Activated CD4-positive, alpha-beta T cell treated with anti-CD3 and anti-CD28 coated beads, Interleukin-10, Interleukin-2, amounts not matched to agents 100 ng/mL and 50 ng/mL, durations not matched to agents 16 hours and 8 hours (primary cell): ENCODE measurements at places on chromosomes 12 and 14.

- DNase-seq, result peak; percentile 91
Measured at GRCh38 chr14:69716478-69717187, 50.3 kb upstream of the SRSF5 start.

- no peak for DNase-seq
Measured at GRCh38 chr14:103319422-103319821, 14.6 kb upstream of the EIF5 start.

- DNase-seq, result no peak
Measured at GRCh38 chr12:77153706-77154105, 88.3 kb upstream of the E2F7 start.

- DNase-seq, result no peak
Measured at GRCh38 chr12:69929125-69929524, 104.1 kb downstream of the MYRFL start.

DNA sequence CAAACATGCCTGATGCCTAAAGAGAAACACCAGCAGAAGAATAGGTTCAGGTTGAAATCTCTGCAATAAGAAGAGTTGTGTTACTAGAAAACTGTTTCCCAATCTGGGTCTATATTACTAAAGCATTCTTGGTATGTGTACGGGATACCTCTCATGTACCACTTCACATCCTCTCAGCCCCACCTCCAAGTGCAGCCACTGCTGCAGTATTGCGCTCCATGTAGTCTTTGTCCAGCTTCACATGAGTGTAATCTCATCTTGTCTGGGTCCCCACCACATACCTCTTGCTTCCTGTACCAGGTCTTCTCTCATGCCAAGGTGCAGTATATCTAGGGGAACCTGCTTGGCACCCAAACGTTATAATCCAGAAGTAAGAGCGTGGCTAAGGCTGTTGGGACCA lies 187.5 kb upstream of the EEA1 start:
- DNase-seq, result no peak

DNA sequence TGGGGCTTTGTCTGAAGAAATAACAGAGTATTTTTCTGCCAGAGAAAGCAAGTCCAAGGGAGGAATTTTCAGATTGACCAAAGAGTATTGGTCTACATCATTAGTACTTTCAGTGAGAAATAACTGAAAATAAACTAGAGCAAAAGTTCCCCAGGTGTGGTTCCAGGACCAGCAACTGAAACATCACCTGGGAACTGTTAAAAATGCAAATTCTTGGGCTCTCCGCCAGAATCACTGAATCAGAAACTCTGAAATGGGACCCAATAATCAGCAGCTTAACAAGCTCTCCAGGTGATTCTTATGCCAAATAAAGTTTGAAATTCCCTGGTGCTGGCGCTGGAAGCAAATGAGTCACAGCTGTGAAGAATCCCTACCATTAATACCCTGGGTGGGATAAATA lies 52.1 kb downstream of the EIF2S3B start:
- no peak for DNase-seq

GRCh38 chr14:32947792-32948191 lies 9.1 kb downstream of the NPAS3 start:
- no peak for DNase-seq

GRCh38 chr14:50047274-50047676 lies 69.1 kb downstream of the VCPKMT start:
- DNase-seq, result no peak

DNA sequence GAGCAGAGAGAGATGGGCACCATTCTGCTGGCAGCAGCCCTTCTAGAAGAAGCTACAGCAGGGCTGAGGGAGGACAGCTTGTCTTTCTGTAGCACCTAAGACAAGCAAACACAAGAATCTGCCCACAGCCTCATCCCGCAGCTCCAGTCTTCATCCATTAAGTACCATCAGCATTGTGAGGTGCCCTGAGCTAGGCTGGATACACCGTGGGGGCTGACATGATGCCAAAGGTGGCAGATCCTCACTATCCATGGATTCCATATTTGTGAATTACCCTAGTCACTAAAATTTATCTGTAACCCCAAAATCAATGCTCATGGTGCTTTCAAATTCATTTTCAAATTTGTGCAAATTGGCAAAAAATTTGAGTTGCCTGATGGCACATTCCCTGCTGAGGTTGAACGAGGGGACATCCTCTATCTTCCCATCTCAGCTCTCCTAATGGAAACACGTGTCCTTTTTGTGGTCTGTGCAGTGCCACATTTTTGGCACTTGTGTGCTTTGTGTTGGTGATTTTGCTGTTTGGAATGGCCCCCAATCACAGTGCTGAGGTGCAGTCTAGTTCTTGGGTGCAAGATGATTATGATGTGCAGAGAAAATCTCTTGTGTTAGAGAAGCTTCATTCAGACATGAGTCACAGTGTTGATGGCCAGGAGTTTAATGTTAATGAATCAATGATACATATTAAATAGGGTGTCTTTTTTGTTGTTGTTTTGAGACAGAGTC lies 7.0 kb downstream of the PITPNM2 start:
- DNase-seq, result no peak

GRCh38 chr12:27221625-27222387 lies 22.3 kb upstream of the STK38L start:
- DNase-seq, result peak; percentile 72

- DNase-seq, result no peak
Measured at GRCh38 chr12:77816196-77816595, 14.5 kb upstream of the NAV3 start.

GRCh38 chr12:124545508-124546418 lies 21.6 kb downstream of the NCOR2 start:
- DNase-seq, result peak; percentile 94

GRCh38 chr12:48078901-48079300 lies 27.0 kb downstream of the SENP1 start:
- no peak for DNase-seq

- DNase-seq, result no peak
Measured at GRCh38 chr12:30025317-30025716, 241.6 kb upstream of the TMTC1 start.

DNA sequence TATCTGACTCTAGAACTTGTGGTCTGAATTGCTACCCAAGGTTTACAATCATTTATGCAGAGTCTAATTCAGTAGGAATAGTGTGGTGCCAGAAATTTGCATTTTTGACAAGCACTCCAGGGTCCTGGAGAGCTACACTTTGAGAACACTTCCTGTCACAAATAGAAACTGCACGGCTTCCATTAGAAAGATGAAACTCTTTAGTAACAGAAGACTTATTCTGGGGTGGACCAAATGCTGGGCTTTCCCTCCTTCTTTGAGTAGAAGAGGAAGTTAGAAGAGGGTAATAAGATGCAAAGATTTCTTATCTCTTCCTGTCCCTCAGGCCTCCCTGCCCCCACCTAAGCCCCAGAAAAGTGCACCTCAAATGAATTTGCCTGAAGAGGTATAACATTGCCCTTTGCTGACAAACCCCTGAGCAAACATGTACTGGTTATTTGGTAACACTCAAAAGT lies 28.4 kb downstream of the DGLUCY start:
- DNase-seq, result peak; percentile 47

GRCh38 chr12:65156366-65156841 lies 13.0 kb upstream of the LEMD3 start:
- DNase-seq, result peak; percentile 64

DNA sequence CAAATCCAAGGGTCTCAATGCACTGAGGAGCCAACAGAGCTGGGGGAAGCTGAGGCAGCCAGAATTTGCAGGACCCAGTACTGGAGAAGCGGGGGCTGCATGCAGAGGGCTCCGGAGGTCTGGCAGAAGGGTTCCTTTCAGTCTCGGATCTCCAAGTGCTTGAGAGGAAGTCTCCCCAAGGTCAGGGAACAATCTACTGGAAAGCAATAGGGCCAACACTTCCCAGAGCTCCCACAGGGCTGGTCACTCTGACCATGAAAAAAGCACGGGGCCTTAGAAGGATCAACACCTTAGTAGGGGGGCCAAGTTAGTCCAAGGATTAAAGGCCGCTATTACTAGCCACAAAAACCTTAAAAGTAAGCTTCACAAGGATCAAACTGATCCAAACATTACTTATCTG lies 31.7 kb downstream of the SPPL3 start:
- DNase-seq, result no peak

GRCh38 chr14:49014476-49014875 lies 571.7 kb downstream of the RPS29 start:
- no peak for DNase-seq

GRCh38 chr14:72904840-72905561 lies 11.1 kb upstream of the DPF3 start:
- DNase-seq, result peak; percentile 74

DNA sequence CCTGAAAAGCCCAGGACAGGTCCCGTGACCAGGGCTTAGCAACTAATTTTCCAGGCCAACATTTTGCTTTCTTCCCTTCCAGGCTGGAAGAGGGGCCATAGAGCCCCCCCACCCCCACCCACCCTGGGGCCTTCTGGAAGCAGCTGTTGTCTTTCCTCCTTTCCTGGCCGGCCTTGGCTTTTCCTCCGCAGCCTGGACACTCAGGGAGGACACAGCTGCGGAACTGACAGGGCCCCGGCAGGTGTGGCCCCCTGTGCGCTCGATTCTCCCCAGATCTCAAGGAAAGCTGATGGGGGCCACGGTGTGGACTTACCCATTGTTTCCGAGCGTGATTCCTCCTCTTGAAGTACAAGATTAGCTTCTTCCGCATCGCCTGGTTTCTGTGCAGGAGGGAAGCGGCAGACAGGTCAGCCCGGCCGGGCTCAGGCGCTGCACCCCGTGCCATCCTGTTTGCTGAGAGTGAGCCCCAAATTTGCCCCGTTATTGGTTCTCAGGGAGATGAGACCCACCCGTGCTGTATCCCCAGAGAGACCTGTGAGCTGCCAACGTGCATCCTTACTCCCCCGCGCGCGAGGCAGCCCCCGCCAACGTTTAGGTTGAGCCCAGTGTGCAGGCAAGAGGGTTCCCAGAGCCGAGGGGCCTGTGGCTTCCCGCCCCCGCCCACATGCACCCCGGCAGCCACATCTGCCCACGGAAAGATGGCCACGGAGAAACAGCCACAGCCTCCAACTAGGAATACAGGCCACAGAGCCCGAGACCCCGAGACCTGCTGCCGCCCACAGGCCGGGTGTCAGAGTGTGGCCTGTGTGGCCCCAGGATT lies 129.6 kb downstream of the NCOR2 start:
- no peak for DNase-seq

GRCh38 chr14:30193101-30193500 lies 265.5 kb upstream of the PRKD1 start:
- DNase-seq, result no peak
